Caco-2 (cell line): ENCODE measurements at places on chromosomes 16 and 17. TPM values are rescaled to one million over a fixed set of nuclear protein-coding genes. Genes with fewer than 3 reads are reported as not detected.

DNA sequence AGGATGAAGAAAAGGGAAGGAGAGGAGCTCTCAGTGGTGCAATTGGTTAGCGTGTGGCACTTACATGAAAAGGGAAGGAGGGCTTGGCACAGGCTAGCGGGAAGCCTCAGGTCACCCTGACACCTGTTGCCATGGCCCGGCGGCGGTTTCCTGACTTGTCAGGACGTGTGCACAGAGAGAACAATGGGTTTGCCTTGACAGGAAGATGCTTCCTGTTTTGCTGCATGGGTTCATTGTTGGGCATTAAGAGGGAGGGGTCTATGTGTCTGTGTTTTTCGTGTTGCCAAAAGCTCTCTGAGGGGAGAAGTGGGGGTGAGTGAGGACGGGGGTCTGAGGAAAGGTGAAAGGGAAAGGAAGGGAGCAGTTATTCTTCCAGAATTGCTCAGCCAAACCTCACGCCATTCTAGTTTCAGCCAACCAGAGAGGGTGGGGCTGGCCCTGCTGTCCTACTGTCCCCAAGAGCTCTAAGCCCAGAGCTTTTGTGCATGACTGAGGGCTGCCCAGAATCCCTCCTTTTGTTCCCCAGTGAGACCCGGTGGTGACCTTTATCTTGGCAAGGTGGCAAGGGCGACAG lies 17.1 kb upstream of the CCR7 start:
- no peak for DNase-seq
- H3K4me1 ChIP-seq = no peaks in the 10 kb centered on the region
- no peaks in the 10 kb centered on the region for H3K36me3 ChIP-seq
- no peak overlapping the region for H3K27ac ChIP-seq
- no peak overlapping the region for H3K4me3 ChIP-seq
- no peaks in the 10 kb centered on the region for H3K27me3 ChIP-seq

DNA sequence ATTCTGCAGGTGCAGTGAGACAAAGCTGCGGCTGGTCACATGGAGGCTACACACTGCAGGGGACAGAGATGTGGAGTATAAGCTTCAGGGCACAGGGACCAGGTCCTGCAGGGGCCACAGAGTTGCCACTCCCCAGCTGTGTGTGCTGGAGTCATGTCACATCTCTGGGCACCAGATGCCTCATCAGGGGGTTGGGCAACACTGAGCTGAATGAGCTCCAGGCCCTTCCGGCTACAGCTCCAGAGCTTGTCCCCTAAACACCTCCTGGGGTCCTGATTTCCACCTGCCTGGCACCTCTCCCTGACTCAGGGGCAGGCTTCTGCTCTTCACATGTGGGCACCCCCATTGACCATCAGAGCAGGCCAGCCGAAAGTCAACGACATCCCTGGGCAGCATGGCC lies 32.5 kb downstream of the SPHK1 start:
- no peaks in the 10 kb centered on the region for H3K4me1 ChIP-seq
- no peak overlapping the region for H3K27ac ChIP-seq
- peaks cover 1% of the 10 kb centered on the region for H3K36me3 ChIP-seq
- H3K27me3 ChIP-seq = no peaks in the 10 kb centered on the region
- no peak overlapping the region for H3K4me3 ChIP-seq

- H3K4me3 ChIP-seq = no peak overlapping the region
- no peak for DNase-seq
- H3K36me3 ChIP-seq = peaks cover 1% of the 10 kb centered on the region
- H3K27ac ChIP-seq = peak overlapping the region; percentile 69
- no peaks in the 10 kb centered on the region for H3K27me3 ChIP-seq
Observed at GRCh38 chr17:76351526-76352071, 2.1 kb downstream of the PRPSAP1 start.

- H3K27ac ChIP-seq = no peak overlapping the region
- no peaks in the 10 kb centered on the region for H3K36me3 ChIP-seq
- no peaks in the 10 kb centered on the region for H3K27me3 ChIP-seq
- DNase-seq = no peak
- peaks cover 12% of the 10 kb centered on the region; the same call in 1 of the 2 replicates for H3K4me1 ChIP-seq
- no peak overlapping the region for H3K4me3 ChIP-seq
Observed at GRCh38 chr17:1181753-1182137, 2.0 kb upstream of the ABR start.

GRCh38 chr17:8290043-8290442 lies 1.6 kb downstream of the RANGRF start:
- no peak overlapping the region for H3K27ac ChIP-seq
- no peak for DNase-seq
- H3K36me3 ChIP-seq = no peaks in the 10 kb centered on the region
- no peak overlapping the region for H3K4me3 ChIP-seq
- H3K4me1 ChIP-seq = peaks cover 9% of the 10 kb centered on the region; the same call in 1 of the 2 replicates

DNA sequence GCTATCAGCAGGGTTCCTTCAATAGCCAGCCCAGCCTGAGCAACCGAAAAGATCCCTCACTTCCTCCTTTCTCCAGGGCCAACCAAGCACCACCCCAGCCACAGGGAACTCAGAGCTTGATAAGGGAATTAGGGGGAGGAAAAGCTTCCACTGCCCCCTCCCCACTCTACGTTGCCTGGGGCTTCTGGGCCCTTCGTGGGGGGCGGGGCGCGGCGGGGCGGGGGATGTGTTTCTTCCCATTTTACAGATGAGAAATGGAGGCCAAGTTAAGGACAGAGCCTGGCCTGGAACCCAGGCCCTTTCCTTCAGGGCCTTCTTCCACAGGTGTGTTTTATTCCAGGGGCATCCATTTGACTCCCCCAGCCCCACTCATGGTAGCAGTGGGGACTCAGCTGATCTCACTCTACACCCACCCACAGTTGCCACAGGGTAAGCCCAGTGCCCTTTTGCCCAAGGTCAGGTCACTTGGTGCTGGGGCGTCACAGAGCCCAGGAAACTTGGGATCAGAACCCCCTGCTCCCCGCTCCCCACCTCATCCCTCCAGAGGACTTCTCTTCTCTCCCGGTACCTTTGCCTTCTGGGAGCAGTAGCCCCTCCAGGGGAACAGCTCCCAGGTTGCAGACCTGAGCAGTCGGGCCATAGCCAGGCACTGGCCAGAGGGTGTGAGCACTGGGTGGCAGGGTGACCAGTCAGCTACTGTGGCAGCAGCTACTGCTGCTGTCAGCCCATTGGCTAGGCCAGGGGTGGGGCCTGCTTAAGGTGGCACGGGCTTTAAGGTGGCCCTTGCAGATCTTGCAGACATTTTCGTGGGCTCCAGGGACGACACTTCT lies at the start of gene LDHD:
LDHD (minus strand) TSS at position 700 of the 830 bp plus-strand sequence; CDS start at position 640, 60 bp downstream.
- H3K36me3 ChIP-seq = peaks cover 1% of the 10 kb centered on the region; the same call in 1 of the 2 replicates
- peak within 1 kb of the TSS; percentile 36 for H3K4me3 ChIP-seq
- peaks cover 45% of the 10 kb centered on the region for H3K4me1 ChIP-seq

DNA sequence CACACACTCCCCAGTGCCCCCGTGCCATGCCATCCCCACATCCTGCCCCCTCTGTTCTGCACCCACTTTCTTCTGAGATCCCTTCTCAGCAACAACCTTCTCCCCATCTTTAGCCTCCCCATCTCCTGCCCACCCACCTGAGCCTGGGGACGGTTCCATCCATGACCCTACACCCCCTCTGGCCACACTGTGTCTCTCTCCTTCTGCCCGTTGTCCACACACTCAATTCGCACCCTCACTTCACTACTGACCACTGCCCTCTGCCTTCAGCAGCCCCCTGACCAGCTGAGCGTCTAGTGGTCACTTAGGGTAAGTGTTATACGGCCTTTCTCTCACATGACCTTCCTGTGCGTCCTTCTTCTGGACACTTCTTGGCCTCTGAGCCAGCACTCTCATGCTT lies 6.1 kb downstream of the ARHGAP27 start:
- H3K27me3 ChIP-seq = no peaks in the 10 kb centered on the region
- no peak overlapping the region for H3K4me3 ChIP-seq
- H3K27ac ChIP-seq = no peak overlapping the region
- no peaks in the 10 kb centered on the region for H3K36me3 ChIP-seq

DNA sequence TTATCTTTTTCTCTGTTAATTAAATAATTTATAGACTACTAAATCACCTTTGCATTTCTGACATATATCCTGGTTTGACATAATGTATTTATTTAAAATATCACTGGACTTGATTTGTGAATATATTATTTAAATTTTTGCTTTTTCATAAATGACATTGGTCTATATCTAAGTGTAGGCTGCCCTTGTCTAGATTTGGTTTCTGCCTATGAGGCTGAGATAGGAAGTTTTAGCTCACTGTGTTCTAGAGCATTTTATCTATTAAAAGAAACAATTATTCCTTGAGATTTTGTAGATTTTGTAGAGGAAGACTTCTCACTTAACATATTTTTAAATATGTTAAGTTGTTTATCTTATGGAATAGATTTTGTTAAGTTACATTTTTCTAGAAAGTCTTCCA lies 43.9 kb downstream of the NACA2 start:
- H3K4me1 ChIP-seq = no peaks in the 10 kb centered on the region
- no peak overlapping the region for H3K4me3 ChIP-seq
- no peaks in the 10 kb centered on the region for H3K36me3 ChIP-seq
- H3K27me3 ChIP-seq = no peaks in the 10 kb centered on the region
- no peak for DNase-seq

DNA sequence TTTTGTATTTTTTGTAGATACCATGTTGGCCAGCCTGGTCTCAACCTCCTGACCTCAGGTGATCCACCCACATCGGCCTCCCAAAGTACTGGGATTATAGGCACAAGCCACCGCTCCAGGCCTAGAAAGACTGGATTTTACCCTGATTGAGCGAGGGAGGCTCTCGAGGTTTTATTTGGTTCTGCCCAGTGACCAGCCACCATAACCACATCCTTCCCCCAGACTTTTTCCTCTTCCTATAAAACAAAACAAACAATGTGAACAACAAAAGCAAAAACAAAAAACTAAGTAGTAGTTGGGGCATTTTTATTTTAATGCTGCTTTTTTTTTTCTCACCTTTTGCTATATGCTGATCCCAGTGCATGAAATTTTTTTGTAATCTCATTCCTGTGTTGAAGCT lies 509.6 kb downstream of the MAF start:
- DNase-seq = no peak
- H3K27ac ChIP-seq = no peak overlapping the region
- H3K4me3 ChIP-seq = no peak overlapping the region
- H3K27me3 ChIP-seq = no peaks in the 10 kb centered on the region
- no peaks in the 10 kb centered on the region for H3K36me3 ChIP-seq
- no peaks in the 10 kb centered on the region for H3K4me1 ChIP-seq

GRCh38 chr16:21264571-21265036 lies 13.5 kb downstream of the CRYM start:
- no peak for DNase-seq
- H3K27me3 ChIP-seq = no peaks in the 10 kb centered on the region
- H3K27ac ChIP-seq = no peak overlapping the region
- H3K36me3 ChIP-seq = no peaks in the 10 kb centered on the region
- H3K4me3 ChIP-seq = no peak overlapping the region

- no peak overlapping the region for H3K27ac ChIP-seq
- H3K4me1 ChIP-seq = no peaks in the 10 kb centered on the region
- no peak for DNase-seq
- H3K4me3 ChIP-seq = no peak overlapping the region
Observed at GRCh38 chr17:12631076-12631475, 34.6 kb upstream of the MYOCD start.

GRCh38 chr16:10332241-10332640 lies 53.6 kb upstream of the ATF7IP2 start:
- peaks cover 41% of the 10 kb centered on the region for H3K4me1 ChIP-seq
- DNase-seq = peak; percentile 82
- H3K36me3 ChIP-seq = no peaks in the 10 kb centered on the region

- H3K27me3 ChIP-seq = no peaks in the 10 kb centered on the region
- H3K4me3 ChIP-seq = no peak overlapping the region
- H3K36me3 ChIP-seq = no peaks in the 10 kb centered on the region
- no peak overlapping the region for H3K27ac ChIP-seq
Observed at GRCh38 chr17:59421722-59422121, 90.3 kb downstream of the YPEL2 start.

GRCh38 chr16:56833243-56833970 lies 31.6 kb upstream of the SLC12A3 start:
- peak overlapping the region; percentile 69 for H3K27ac ChIP-seq
- no peak for DNase-seq
- H3K4me1 ChIP-seq = peaks cover 22% of the 10 kb centered on the region
- no peaks in the 10 kb centered on the region for H3K27me3 ChIP-seq
- peaks cover 5% of the 10 kb centered on the region for H3K36me3 ChIP-seq
- H3K4me3 ChIP-seq = no peak overlapping the region

DNA sequence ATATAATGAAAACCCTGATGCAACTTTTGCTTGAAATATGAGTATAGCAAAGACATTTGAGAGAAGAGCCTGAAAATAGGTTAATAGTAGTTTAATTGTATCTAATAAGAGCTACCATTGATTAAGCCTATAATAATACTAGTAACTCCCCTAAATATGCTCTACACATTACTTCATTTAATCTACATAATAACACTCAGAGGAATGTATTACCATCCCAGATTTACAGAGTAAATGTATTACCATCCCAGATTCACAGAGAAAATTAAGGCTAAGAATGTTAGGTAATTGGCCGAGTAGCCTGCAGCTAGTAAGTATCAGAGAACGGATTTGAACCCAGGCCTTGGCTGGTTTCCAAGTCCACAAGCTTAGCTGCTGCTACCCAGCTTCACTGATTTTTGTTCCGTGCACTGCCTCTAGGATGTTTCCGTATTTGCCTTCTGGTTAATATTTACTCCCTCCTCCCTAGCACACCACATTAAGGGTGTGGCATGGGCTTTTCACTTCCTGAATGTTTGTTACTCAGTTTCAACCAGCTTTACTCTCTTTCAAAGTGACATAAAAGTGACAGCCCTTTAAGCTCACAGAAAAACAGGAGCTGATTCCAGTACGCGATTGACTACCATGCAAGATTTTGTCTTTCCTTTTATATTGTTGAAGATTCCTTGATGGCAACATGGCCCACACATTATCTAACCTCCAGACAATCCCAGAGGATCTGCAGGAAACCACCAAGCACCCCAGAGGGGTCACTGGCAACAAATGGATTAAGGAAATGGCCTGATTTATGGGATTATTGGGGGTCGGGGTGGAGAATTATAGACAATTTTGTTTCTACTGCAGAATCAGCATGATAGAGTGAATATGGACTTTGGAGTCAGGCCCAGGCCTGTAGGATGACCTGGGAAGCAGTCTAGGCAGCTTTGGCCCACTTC lies 26.7 kb upstream of the TOX3 start:
- peaks cover 30% of the 10 kb centered on the region for H3K4me1 ChIP-seq
- peak; percentile 68 for DNase-seq
- H3K36me3 ChIP-seq = no peaks in the 10 kb centered on the region
- no peak overlapping the region for H3K4me3 ChIP-seq

- no peak overlapping the region for H3K4me3 ChIP-seq
- H3K27ac ChIP-seq = no peak overlapping the region
- peaks cover 6% of the 10 kb centered on the region; the same call in 1 of the 2 replicates for H3K4me1 ChIP-seq
- no peak for DNase-seq
- no peaks in the 10 kb centered on the region for H3K27me3 ChIP-seq
Observed at GRCh38 chr16:71769222-71769621, 39.4 kb downstream of the AP1G1 start.

GRCh38 chr17:55402374-55402773 lies 19.3 kb downstream of the MMD start:
- H3K27me3 ChIP-seq = no peaks in the 10 kb centered on the region
- H3K4me1 ChIP-seq = peaks cover 10% of the 10 kb centered on the region
- H3K36me3 ChIP-seq = peaks cover 4% of the 10 kb centered on the region
- no peak overlapping the region for H3K27ac ChIP-seq
- no peak for DNase-seq
- no peak overlapping the region for H3K4me3 ChIP-seq

Gene HSD3B7
- total RNA-seq = 1.3 and 2.4 TPM in 2 replicates

Gene CA7
- 0.35 and 0.68 TPM in 2 replicates for total RNA-seq

Gene EVI2A
- total RNA-seq = not detected in 2 replicates

Gene PNMT
- not detected in 2 replicates for total RNA-seq

Gene FMNL1
- total RNA-seq = 2.8 and 3.0 TPM in 2 replicates

Gene MPO
- total RNA-seq = 0.23 TPM in 1 of 2 replicates, not detected in the other

Gene MYL11
- 2.7 and 2.9 TPM in 2 replicates for total RNA-seq
